Caco-2 (cell line): ENCODE measurements at places on chromosomes 16 and 17. TPM values are rescaled to one million over a fixed set of nuclear protein-coding genes. Genes with fewer than 3 reads are reported as not detected.

Gene MEFV
- not detected in 2 replicates for total RNA-seq

Gene PRAC2
- not detected in 2 replicates for total RNA-seq

DNA sequence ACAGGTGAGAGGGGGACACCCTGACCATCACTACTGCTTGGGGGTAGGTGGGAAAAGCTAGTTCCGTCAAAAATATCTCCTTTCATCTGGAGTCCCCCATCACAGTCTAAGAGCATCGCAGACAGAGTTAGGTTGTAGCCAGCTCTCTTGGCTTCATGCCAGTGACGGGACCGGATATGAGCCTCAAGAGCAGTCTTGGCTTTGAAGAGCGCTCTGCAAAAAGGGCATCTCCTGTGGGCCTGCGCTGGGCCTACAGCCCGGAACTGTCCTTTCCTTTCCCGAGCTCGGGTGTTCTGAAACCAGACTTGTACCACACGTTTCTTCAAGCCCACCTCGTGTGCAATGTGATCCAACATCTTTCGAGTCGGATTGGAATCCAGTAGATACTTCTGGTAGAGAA, 253.6 kb downstream of the ZFHX3 start:
- no peak overlapping the region for H3K27ac ChIP-seq
- H3K4me3 ChIP-seq, result no peak overlapping the region
- H3K36me3 ChIP-seq, result peaks cover 6% of the 10 kb centered on the region
- no peaks in the 10 kb centered on the region for H3K27me3 ChIP-seq

Gene CD79B
- total RNA-seq, result not detected in 2 replicates

Gene CCL2
- 0.60 TPM in 1 of 2 replicates, not detected in the other for total RNA-seq
